ENCODE measurements at places on chromosomes 6 and 20.

- no peak for DNase-seq
These were observed 92.7 kb downstream of the L3MBTL3 start for GRCh38 chr6:130111031-130111430.

GRCh38 chr20:61673152-61673847 lies 392.4 kb downstream of the TAF4 start:
- DNase-seq: no peak

DNA sequence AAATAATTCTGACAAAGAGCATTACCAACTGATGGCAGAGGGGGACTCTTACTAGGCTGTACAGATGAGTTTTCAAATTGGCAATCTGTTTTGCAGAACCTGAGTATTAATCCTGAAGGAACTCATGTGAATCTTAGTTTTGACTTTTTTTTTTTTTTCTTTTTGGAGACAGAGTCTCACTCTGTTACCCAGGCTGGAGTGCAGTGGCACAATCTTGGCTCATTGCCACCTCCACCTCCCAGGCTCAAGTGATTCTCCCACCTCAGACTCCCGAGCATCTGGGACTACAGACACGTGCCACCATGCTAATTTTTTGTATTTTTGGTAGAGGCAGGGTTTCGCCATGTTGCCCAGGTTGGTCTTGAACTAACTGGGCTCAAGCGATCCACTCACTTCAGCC lies 49.3 kb downstream of the KCTD20 start:
- DNase-seq: no peak

- DNase-seq: no peak
These were observed 70.0 kb downstream of the HDDC2 start for GRCh38 chr6:125231574-125232343.

DNA sequence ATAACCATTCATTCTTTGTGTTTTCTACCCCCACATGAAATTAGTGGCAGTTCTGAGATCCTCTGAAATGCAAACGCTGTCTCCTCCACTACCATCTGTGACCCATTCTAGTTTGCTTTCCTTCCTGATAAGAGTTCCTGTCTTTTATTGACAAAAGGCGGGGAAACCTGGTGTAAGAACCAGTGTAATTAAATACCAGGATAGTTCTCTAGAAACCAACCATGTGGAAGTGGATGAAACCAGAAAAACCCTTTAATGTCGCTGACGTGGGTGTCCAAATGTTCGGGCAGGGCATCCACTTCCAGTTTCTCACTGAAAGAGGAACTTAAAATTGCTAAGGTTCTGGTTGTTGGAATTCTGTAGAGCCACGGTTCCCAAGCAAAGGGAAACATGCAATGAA lies 79.1 kb downstream of the TNFRSF21 start:
- no peak for DNase-seq

DNA sequence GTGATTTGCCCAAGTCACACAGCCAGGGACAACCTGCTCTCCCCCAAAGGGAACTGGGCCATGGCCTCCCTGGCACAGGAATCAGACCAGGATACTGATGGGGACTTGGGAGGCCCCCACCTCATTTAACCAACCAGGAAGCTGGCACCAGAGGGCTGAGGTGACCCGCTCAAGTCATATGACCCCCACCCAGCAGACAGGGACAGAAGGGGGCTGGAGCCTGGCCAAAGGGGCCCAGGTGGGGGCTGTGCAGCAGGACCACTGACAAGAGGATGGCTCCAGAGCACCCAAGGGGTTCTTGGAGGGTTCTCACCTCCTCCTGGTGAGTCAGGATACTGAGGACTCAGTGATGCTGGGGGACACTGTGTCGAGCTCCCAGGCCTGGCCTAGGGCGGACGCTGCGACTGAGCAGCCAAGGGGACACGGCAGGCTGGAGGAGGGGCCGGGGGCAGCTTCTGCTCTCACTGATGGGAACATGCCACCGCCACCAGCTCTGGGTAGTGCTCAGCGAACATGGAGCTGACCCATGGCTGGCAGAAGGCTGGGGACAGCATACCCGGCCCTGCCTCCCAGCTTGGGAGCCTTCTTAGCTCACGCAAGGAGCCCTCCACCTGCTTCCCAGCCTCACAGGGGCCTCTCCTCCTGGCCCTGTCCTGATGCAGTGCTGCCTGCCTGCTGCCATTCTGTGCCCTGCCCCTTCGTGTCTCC lies 1.2 kb downstream of the CST7 start:
- no peak for DNase-seq

DNA sequence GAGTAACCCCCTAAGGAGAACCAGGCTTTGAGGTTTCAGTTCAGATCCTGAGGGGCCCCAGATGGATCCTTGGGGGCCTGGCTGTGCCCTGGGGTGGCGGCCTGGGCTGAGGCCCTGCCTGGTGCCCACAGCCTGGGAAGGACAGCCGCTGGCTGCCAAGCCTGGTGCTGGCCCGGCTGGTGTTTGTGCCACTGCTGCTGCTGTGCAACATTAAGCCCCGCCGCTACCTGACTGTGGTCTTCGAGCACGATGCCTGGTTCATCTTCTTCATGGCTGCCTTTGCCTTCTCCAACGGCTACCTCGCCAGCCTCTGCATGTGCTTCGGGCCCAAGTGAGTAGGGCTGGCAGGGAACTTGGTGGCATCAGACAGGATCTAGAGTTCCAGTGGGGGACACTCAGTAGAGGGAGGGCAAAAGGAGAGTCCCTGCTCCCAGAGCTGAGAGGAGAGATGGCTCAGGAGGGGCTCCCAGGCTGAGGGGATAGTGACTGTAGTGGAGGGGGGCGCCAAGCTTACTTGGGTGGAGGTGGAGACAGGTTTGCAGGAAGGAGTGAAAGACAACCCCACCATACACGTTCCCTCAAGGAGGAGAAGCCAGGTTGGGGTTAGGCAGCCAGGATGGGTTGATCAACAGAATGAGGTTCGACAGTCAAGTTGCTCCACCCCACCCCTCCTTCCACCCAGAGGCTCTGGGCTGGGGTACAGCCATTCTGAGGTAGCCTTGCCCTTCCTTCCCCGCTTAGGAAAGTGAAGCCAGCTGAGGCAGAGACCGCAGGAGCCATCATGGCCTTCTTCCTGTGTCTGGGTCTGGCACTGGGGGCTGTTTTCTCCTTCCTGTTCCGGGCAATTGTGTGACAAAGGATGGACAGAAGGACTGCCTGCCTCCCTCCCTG lies 9.5 kb downstream of the SLC29A1 start:
- no peak for DNase-seq

DNA sequence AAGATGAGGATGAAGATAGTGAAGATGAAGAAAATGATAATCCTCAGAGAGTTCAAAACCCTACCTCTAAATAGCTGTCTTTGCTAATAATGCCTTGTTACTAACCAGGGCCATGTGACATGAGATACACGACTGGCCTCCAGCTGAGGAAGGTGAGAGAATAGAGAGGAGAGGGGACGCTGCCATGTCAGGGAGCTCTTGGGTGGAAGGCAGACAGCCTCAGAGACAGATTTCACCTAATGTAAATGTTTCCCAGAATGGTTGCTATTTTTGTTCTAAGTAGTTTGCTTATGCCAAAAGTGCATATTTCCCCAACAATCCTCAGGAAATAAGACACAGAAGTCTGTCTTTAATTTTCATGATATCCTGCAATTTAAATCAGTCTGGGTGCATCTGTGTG lies 138.4 kb downstream of the ELOVL4 start:
- no peak for DNase-seq

DNA sequence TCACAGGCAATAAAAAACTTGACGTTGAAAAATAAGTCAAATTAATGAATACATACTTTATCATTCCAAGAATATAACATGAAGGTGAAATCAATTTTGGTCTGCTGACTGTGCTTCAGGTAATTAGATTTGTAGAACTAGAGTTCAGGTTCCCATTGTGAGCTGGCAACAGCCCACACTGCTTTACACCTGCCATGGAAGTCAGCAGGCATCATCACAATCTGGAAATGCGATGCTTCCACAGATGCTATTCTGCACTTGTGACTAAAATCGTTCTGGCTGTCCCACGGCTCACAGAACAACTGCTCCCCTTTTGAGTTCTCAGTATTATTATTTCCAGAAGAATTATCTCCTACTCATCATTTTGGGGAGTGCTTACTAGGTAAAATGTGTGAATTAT lies 62.6 kb upstream of the THEMIS start:
- no peak for DNase-seq

GRCh38 chr20:19440660-19441527 lies 228.5 kb downstream of the SLC24A3 start:
- no peak for DNase-seq

GRCh38 chr6:138953451-138953850 lies 34.6 kb downstream of the REPS1 start:
- DNase-seq: no peak

- no peak for DNase-seq
These were observed 5.2 kb upstream of the STMND1 start for GRCh38 chr6:17096652-17097051.

- DNase-seq: no peak
These were observed 46.6 kb upstream of the CCN6 start for GRCh38 chr6:112007254-112007653.

DNA sequence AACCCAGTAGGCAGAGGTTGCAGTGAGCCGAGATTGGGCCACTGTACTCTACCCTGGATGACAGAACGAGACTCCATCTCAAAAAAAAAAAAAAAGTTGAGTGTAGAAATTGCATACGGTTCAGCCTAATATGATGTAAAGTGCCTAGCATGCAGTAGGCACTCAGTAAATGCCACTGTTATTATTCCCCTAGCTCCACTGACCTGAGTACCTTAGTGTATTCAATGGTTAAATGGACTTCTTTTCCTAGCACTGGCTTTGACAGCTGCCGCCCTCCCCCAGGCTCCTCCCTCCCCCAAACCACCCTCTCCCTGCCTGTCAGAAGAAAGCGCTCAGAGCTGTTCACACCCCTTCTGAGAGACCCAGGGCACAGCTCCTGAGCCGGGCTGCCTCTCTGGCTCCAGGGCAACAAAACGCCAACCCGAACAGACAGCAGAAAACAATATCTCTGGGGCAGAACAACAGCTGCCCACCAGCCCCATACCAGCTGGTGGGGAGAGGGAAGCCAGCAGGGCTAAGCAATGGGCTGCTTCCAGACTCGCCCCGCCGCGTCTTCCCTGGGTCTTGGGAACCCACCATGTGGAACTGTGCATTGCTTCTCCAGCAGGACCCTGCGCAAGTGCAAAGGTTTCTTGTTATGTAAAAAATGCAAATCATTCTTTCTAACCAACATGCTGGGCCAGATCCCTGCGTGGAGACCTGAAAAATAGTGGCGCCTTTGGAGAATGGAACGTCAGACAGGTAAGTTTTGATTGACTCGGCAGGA lies 4.5 kb downstream of the CPNE5 start:
- DNase-seq: no peak

DNA sequence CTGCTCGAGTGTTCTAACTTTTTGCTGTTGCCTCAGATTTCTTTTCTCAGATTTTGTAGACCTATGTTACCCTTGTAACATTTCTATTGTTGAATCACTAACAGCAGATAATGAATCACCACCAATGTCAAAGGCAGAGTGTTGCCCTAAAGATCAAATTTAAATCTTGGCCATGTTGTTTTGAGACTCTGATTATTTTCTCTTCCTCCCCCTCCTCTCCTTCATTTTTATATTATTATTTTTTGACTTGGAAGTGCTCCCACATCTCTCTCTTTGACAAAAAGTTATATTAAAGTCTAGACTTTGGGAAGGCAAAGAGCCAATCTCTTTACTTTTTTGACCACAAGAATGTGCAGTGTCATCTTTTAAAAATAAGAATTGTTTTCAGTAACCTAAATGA lies 422.7 kb downstream of the NKAIN2 start:
- no peak for DNase-seq

DNA sequence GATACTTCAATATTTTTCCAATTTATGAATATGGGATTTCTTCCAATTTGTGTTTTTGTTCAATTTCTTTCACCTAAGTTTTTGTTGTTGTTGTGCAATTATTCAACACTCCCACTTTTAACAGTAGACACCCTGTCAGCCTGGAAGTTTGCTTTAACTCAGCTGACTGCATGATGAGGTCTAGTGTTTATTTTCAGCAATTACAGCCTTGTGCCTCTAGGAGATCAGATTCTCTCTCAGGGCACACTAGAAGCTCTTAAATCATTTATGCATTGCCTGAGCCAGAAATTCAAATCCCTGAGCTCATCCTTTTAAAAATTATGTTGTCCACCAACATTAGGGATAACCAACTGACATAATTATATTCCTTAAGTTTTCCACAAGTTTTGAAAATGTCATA lies 85.7 kb downstream of the MRAP2 start:
- no peak for DNase-seq

DNA sequence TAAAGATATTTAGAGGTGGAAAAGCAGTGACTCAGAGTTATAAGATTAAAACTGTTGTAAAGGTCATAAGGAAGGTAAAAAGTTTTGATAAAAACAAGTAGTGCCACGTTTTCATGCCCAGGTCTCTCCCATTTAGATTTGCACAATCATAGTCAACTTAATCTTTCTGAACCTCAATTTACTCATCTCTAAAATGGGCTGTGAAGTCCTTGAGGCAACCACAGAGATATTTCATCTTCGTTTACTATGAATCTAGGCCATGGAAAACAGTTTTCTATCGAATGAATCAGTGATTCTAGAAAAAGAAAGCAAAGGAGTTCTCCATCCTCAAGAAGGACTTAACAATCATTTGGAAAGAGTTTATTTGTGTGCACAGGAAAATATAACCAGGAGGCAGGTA lies 190.2 kb downstream of the EDN1 start:
- DNase-seq: no peak

GRCh38 chr20:23344336-23344735 lies 6.3 kb upstream of the NXT1 start:
- no peak for DNase-seq

GRCh38 chr20:19405958-19406357 lies 193.5 kb downstream of the SLC24A3 start:
- no peak for DNase-seq

DNA sequence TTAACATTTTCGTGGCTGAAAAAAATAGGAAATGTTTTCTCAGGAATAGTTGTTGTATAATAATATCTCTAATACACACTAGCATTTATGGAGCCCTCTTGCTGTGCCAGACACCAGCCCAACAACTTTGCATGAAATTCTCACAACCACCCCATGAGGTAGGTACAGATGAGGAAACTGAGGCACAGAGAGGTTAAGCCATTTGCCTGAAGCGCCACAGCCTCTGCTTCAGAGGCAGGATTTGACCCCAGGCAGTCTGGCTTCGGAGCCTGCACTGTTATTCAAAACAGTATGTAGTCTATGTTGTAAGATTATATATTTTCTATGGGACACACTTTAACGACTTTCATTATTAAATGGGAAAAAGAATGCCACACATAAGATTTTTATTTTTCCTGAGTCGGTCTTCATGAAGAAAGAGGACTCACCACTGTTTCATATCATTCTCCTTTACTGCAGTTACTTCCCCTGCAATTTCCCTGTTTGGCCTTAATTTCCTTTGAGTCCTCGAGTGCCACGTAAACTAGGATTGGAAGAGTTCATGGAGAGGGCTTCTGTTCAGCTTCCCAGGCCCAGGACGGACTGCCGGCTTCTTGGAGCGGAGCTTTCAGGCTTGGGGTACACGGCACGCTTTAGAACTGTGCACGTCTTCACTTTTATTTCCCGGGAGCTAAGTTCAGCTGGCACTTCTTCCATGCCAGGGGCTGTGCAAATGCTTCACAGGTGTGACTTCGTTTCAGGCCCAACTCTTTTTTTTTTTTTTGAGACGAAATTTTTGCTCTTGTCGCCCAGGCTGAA lies 128.0 kb downstream of the BMP7 start:
- no peak for DNase-seq

All from activated CD4-positive, alpha-beta T cell treated with anti-CD3 and anti-CD28 coated beads, Interleukin-2, amount 50 U/mL, for 1 hour (primary cell).